ENCODE measurements at places on chromosomes 16 and 17. TPM values are rescaled to one million over a fixed set of nuclear protein-coding genes. Genes with fewer than 3 reads are reported as not detected.

DNA sequence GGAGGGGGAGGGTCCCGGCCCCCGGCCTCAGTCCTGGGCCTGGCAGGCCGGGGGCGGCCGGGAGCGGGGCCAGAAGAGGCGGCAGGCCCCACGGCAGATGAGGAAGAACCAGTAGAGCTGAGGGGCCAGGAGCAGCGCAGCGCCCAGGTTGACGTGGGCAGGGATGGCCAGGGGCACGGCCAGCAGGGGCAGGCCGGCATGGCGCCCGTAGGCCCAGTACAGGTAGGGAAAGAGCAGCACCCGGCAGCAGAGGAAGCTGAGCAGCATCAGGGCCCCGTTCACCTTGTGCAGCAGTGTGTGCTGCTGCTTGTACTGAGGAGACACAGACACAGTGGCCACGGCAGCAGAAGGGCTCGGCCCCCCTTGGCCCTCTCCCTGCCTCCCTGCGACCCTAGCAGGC, 2.2 kb downstream of the C16orf92 start:
- no peak for DNase-seq

DNA sequence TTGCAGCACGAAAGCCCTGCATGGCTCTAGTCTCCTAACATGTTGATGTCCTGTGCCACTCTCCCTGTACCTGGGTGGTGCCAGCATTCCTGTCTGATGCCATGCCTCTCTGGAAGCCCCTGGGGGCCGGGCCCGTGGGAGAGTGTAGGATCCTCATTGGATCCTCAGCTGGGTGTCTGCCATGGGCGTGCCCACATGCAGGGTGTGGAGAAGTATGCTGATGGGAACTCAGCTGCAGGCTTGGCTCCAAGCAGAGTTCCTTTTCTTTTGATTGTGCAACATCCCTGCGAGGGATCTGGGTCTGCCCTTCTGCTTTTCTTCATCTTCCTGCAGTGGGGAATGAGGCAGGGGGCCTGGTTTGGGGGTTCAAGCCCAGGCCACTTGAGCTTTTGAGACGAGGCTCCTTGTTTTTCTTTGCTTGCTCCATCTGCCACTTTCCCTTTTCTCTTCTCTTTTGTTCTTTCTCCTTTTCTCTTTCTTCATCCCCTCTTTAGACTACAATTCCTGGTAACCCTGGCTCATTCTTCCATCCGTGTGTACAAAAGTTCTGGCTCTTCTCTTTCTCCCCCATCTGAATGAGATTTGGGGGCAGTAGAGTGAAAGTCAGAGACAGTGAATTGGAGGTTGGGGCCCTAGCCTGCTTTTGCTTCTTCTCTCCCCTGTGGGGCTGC, 32.9 kb downstream of the KSR1 start:
- DNase-seq = no peak

DNA sequence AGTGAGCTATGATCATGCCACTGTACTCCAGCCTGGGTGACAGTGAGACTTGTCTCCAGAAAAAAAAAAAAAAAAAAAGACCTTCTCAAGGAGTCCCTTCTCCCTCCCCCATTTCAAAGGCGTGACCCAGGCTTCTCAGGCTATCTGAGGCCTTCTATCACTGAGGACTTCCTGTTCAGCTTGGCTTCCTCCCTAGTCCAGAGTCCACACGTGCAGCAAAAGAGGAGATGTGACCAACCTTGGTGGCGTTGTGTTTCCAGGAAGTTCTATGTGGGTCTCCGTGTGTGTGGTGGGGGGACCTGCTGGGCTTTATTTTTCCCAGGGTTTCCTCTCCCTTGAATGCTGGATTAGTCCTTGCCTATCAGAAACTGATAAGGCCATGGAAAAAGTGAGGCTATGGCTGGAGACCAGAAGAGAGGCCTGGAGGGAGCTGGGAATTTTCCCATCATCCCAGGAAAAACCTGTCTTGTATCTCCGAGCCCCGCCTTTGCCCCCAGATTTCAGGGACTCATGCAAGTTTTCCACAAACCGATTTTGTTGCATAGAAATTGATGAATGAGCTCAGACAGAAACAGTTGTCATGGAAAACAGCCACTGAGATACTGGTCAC, 148.1 kb downstream of the SALL1 start:
- no peak for DNase-seq

DNA sequence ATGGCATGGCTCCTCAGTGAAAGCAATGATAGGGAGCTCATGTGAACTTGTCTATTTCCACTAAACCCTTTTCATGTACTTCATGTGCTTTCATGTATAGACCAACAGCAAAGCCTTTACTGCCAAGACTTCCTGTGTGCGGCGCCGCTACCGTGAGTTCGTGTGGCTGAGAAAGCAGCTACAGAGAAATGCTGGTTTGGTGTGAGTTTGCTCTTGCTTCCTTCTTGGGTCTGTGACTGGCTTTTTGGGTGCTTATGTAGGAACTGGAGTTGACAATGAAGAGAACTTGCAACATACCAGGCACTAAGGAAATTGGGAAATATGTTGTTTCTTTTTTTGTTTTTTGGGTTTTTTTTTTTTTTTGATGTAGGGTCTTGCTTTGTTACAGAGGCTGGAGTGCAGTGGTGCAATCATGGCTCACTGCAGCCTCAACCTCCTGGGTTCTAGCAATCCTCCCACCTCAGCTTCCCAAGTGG, 5.7 kb downstream of the SNX11 start:
- peak; percentile 35 for DNase-seq

- DNase-seq = no peak
Measured at GRCh38 chr17:58248955-58249269, 10.5 kb downstream of the LPO start.

DNA sequence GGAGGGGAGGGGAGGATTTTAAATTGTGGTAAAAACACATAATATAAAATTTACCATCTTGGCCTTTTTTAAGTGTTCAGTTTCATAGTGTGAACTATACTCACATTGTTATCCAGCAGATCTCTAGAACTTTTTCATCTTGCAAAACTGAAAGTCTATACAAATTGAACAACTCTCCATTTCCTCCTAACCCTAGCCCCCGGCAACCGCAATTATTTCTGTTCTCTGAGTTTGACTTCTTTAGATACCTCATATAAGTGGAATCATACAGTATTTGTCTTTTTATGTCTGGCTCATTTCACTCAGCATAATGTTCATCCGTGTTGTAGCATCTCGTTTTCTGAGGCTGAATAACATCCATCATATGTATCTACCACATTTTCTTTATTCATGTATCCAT, 30.0 kb upstream of the MRTFB start:
- DNase-seq = no peak

DNA sequence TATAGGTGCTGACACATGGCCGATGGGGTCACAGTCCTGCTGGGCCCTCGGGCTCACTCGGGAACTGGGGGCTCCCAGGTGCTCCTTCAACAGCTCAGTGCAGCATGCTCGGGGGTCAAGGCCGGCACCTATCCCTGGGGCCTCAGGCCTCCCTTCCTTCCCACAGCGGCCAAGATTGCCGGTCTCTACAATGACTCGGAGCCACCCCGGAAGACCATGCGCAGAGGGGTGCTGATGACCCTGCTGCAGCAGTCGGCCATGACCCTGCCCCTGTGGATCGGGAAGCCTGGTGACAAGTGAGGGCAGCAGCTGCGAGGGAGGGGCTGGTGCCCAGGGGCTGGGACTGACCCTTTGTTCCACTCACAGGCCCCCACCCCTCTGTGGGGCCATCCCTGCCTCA, 6.9 kb downstream of the SULT1A2 start:
- DNase-seq = no peak

DNA sequence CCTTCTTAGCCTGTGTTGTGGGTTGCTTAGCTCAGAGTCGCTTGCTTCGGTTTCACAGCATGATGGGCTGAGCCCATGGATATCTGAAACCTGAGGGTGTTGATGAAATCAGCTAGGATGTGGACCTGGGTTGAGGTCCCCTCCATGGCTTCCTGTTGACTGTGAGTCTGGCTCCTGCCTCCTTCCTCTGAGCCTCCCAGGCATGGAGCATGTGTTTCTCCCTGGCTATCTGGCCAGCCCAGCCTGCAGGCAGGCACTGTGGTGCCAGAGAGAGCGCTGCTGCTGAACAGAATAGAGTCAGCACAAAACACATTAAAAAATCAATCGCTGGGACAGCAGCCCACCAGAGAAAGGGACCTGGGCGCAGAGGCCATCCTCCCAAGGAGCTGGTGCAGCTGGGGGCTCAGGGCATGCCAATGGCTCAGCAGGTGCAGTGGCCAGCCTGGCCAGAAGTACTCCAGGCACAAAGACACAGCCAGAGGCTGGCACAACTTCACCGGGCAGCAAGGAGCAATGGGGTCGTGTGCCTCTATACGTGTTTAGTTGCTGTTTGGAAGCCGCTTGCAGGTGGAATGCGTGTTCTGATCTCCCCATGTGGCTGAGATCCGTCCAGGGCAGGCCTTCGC, 28.3 kb upstream of the GPRC5C start:
- no peak for DNase-seq

DNA sequence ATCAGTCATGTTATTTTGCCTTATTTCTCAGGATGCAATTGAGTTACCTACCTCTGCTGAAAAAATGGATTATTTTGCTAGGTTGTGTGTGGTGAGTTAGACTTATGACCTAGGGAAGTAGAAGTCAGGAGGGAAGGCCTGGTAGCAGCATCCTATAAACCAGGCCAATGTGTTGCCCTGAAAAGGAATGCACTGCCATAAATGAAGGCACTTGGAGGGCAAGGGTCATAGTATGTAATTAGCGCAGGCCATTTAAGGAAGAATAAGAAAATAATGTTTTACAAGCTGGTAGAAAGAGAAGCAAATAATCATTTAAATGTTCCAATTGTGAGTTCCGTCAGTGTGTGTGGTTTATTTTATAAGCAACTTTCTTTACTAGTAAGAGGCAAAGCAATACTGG, 698.8 kb downstream of the KCNJ2 start:
- no peak for DNase-seq

DNA sequence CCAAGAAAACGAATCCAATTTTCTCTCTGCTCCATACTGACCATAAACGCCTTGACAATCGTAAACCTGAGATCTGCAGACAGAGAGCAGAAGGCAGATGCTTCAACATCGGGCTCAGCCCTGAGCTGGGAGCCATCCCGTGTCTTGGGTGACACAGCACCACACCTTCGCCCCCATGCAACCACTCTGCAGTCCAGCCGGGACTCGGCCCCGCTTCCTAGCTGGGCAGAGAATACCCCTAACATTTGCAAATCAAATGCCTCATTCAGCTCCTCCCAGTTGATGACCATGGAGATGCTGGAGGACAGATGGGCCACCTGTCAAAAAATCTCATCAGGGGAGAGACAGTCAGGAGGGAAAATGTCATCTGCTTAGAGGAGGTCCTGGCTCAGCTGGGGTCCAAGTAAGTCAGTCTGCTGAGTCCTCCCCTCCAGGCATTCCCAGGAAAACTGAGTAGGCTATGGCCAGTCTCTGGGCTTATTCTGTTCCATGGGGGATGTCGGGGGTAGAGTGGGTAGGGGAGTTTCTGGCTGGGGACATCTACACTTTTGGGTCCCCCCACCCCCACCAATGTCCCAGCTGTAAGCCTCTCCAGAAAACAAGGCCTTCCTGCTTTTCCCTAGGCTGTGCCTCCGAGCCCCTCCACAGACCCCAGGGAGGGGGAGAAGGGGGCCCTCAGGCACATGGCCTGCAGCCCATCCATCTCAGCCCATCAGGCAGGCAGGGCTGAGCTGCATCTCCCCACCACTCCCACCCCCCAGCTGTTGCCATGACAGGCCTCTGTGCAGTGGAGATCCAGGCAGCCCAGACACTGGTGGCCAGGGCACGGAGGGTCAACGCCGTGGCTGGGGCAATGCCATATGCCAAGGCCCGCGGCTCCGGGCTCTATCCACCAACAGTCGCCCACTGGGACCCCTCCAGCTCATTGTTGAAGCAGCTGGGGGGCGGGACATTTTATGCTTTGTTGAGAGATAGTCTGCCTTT, 158.6 kb downstream of the AXIN2 start:
- DNase-seq = no peak

DNA sequence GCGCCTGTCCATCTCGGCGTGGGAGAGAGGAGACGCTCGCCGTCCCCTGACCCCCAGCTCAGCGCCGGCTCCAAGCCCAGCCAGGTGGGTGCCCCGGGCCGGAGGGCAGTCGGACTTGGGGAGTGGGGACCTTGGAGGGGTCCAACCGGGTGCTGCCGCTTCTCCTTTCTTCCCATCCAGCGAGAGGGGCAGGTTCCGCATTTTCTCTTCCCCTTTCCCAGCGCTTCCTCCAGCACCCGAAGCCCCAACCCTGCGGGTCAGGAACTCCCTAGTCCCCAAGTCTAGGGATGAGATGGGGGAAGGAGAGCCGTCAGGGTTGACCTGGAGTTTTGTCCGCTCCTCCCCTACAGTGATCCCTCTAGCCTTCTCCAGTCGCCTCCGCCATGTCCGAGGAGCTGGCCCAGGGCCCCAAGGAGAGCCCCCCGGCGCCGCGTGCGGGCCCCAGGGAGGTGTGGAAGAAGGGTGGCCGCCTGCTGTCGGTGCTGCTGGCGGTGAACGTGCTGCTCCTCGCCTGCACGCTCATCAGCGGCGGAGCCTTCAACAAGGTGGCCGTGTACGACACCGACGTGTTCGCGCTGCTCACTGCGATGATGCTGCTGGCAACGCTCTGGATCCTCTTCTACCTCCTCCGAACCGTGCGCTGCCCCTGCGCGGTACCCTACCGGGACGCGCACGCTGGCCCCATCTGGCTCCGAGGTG, at the start of gene OTOP2:
OTOP2 (plus strand) TSS at position 24 of the 699 bp plus-strand sequence; CDS start at position 384, 360 bp downstream.
- DNase-seq = peak; percentile 33

DNA sequence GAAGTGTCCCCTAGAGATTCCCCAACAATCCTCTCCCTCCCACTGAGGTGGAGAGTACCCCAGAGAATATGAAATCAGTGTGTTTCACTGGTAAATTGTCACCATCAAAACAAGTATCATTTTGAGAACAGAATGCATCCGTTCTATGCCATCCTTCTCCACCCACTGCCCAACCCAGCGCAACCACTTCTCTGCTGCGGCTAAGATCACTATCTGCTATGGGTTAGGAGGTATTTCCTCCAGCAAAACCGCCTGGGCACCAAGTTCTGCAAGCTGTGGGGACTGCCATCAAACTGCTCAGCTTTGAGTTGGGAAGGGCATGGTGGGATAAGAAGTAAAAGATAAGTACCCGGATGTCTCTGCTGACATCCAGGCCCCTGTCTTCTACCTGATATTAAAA, 24.4 kb downstream of the CNTNAP1 start:
- DNase-seq = no peak

The CACNG5 gene
- total RNA-seq = not detected

The TPSAB1 gene
- not detected for total RNA-seq

The PCGF2 gene
- 0.58 TPM for total RNA-seq

The MEIOB gene
- not detected for total RNA-seq

The CDH16 gene
- total RNA-seq = not detected
